ENCODE measurements at places on chromosomes 16 and 17. TPM values are rescaled to one million over a fixed set of nuclear protein-coding genes. Genes with fewer than 3 reads are reported as not detected.
A peak's percentile ranks its signal among the peaks of the same experiment; 100 is the strongest.

DNA sequence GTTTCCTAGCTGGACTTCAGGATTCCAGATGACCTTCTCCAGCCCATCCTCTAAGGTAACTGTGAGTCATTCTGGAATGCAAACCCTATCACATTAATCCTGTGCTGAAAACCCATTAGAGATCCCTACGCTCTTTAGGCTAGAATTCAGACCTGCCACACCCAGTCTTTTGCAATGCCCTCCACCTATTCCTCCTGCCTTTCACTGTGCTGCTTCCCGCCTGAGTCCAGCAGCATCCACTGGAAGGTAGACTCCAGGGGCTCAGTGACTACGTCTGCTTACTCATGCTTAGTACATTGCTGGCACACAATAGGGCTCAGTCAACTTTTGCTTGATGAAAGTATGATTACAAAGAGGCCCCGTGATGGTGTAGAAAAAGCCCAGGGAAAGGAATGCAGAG is 121.1 kb downstream of the SPACA3 start:
- ATAC-seq, result peak; percentile 51

GRCh38 chr17:46901291-46901690 is 21.7 kb upstream of the GOSR2 start:
- no peak for ATAC-seq

DNA sequence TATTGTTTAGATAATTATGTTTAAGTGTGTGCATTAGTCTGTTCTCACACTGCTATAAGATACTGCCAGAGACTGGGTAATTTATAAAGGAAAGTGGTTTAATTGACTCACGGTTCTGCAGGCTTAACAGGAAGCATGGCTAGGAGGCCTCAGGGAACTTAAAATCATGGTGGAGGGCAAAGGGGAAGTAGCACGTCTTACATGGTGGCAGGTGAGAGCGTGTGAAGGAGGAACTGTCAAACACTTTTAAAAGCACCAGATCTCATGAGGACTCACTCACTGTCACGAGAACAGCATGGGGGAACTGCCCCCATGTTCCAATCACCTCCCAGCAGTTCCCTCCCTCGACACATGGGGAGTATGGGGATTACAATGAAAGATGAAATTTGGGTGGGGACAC is 203.5 kb upstream of the GOT2 start:
- ATAC-seq, result no peak

DNA sequence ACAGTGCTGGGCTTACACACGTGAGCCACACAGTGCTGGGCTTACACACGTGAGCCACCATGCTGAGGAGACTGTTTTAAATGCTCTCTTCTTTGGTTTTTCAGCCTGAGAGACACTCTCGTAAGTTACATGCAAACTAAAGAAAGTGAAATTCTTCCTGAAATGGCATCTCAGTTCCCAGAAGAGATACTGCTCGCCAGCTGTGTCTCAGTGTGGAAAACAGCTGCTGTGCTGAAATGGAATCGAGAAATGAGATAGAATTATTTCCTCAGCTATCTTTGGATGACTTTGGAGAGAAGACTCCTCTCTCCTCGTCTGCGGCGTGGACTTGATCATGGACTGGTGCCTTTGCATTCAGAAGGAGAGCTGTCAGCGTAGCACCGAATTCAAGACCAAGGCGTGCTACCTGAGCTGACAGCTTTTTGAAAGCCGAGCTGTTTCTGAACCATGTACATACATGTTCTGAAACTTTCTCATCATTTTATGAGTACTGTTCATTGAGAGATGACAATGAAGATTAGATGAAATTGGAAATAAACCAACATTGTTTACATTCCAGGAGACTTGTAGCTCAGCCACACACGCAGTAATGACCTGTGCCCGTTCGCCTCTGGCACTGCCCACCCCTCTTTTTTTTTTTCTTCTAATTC is 21.6 kb upstream of the ENDOV start:
- no peak for ATAC-seq

- no peak for ATAC-seq
Measured at GRCh38 chr17:77329741-77330531, 189.2 kb downstream of the SEC14L1 start.

- no peak for ATAC-seq
Measured at GRCh38 chr17:74151551-74152315, 51.7 kb upstream of the RPL38 start.

DNA sequence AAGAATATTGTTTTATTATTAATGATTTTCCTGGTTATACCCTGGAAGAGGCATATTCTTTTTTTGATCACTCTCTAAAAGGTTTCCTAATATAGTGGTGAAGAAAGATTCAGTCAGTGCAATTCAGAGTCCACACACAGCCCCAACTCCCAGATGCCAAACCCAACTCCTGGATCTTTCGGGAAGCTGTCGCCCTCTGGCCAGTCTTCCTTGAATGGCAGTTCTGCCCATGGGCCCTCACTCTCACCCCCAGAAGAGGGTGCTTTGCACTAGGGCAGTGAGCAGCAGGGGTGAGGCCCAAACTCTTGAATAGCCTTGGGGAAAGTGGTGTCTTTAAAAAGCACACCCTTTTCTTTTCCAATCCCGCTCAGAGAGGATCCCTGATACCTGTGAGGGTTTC is 11.0 kb downstream of the KRT32 start:
- no peak for ATAC-seq

DNA sequence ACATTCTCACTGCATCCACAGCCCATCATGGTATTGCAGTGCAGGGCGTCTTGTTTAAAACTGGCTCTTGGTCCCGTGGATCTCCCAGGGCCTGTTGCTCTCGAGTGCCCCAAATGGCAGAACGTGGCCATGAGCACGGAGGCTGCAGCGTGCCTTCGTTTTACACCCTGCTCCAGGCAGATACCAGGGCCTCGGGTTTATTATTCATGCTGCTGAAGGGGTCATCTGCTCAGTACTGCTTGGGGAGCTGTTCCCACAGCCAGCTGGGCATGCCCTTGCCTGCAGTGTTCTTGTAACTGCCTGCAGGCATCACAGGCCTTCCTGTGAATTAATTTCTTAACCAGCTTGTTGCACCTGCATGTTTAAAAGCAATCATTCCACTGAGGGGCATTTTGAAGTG is 129.7 kb upstream of the CHMP6 start:
- ATAC-seq, result peak; percentile 28

DNA sequence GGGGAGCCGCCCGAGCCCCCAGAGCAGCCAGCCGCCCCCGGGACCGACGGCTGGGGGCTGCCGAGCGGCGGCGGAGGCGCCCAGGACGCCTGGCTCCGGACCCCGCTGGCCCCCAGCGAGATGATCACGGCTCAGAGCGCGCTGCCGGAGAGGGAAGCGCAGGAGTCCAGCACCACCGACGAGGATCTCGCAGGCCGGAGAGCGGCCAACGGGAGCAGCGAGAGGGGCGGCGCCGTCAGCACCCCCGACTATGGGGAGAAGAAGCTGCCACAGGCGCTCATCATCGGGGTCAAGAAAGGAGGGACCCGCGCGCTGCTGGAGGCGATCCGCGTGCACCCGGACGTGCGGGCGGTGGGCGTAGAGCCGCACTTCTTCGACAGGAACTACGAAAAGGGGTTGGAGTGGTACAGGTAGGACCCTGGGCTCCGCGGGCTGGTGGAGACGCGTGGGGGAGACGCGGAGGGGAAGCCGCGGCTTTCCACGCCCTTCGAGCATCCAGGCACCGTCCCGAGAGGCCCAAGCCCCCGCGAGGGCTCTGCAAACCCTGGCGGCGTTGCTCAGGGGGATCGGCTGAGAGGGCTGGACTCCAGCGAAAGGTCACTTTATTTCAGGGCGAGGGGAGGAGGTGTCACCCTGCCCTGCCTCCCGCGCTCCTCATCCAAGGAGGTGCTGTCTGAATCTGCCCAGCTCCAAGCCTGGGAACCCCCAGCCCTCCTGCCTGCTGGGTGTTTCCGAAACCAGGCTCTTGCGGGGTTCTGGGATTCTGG is 1.2 kb downstream of the HS3ST4 start:
- no peak for ATAC-seq

- no peak for ATAC-seq
Measured at GRCh38 chr17:76940738-76941350, 72.6 kb downstream of the MGAT5B start.

DNA sequence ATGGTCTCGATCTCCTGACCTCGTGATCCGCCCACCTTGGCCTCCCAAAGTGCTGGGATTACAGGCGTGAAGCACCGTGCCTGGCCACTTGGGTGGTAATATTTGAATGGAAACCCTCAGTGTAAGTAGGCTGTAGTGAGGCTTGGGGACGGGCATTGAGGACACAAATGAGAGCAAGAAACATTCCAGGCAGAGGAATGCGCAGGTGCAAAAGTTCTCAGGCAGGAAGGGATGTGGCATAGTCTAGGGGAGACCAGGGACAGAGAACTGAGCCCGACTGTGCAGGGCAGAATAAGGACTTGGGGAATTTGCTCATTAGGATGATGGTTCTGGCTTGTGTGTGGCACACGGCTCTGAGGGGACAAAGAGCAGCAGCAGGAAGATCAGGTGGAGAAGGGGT is 54.8 kb downstream of the GRB2 start:
- no peak for ATAC-seq

- ATAC-seq, result no peak
Measured at GRCh38 chr16:28845293-28845692, 855 bp downstream of the TUFM start.

TUFM gene
- total RNA-seq, result 91.8 TPM

OVCA2 gene
- 40.3 TPM for total RNA-seq

DNA sequence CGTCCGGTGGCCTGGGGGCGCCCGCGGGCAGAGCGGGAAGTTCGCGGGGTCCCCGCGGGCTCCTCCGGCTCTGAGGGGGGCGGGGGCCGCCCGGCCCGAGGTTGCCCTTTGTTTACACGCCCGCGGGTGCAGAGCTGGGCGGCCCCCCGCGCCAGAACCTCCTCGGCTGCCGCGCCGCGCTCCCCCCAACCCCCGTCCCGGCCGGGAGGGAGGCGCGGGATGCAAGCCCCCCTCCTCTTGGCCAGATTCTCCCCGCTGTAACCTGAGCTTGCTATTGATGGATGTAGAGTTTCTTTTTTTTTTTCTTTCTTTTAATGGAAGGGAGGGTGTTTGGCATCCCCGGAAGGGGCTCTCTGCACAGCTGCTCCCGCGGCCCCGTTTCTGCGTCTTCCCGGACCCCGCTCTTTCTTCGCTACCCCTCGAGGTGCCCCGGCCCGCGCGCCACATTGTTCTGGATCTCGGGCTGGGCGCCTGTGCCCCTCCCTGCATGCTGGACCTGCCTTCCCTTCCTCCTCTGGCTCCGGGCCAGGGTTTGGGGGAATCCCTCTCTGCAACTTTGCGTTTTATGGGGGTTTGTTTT is 646 bp downstream of the CBX2 start:
- no peak for ATAC-seq

GRCh38 chr17:27809555-27809954 is 9.2 kb upstream of the NOS2 start:
- no peak for ATAC-seq

DNA sequence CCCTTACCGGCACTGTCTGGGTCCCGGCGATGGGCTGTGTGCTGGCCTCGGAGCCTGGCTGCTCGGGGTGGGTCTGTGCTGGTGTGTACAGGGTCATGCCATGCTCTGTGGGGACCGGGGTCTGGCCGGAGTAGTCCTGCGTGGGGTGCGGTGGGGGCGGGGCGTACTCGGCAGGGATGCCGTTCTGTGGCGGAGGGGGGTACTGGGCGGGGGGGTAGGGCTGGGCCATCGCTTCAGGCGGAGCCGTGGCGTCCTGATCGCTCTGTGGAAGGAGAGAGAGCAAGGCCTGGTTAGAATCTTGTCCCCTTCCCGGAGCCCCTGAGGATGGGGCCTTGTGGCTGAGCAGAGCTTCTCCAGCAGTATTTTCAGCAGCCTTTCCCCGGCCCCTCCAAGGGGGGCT is 40.9 kb downstream of the ENGASE start:
- no peak for ATAC-seq

DNA sequence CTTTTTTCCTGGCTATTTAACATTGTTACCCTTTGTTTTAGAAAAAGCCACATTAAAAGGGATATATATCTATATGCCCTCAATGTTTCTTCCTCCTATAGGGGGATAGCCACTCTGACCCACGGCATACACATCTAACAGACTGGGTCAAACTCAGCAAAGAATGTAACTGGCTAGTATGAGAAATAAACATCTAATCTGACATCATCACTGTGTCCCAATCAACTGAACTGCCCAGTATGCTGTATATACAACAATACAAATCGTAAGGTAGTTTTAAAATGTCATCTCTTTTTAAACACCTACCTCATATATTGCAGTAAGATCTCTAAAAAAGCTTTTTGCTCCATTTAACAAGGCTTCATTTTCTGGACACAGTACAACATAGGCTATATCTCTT is 39.9 kb upstream of the INTS2 start:
- ATAC-seq, result no peak

GRCh38 chr17:79325709-79326430 is 251.2 kb downstream of the ENGASE start:
- no peak for ATAC-seq

- ATAC-seq, result no peak
Measured at GRCh38 chr17:33016920-33017319, 25.3 kb downstream of the SPACA3 start.

GRCh38 chr16:12999368-12999767 is 98.0 kb downstream of the SHISA9 start:
- ATAC-seq, result no peak

DNA sequence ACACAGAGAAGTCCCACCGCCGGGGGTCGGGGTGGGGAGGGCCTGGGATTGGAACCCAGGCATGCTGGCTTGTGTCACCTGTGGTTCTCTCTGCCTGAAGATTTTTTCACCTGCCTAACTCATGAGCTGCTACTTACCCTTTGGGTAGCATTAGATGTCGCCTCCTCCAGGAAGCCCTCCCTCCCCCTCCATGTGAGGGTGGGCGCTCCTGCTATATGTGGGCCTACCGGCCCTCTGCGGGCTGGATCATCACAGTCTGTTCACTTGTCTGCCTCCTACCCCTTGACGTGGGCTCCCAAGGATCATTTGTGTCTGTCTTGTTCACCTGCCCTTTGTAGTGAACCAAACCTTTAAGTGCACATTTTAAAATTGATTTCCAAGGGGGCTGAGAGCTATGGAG is 106.8 kb downstream of the SEC14L1 start:
- ATAC-seq, result no peak

ZP2 gene
- not detected for total RNA-seq

- no peak for ATAC-seq
Measured at GRCh38 chr17:68260051-68260762, 12.4 kb downstream of the AMZ2 start.

SPNS3 gene
- not detected for total RNA-seq

GRCh38 chr16:88758227-88758943 is 26.6 kb downstream of the PIEZO1 start:
- ATAC-seq, result no peak

HOXB1 gene
- not detected for total RNA-seq

TAX1BP3 gene
- 118 TPM for total RNA-seq

HEATR9 gene
- not detected for total RNA-seq

- ATAC-seq, result peak; percentile 48
Measured at GRCh38 chr17:71115669-71115972, 946.3 kb downstream of the KCNJ2 start.

ZFP3 gene
- 8.1 TPM for total RNA-seq

GRCh38 chr16:17887963-17888362 is 417.2 kb upstream of the XYLT1 start:
- no peak for ATAC-seq

GRCh38 chr16:23941025-23941424 is 105.2 kb downstream of the PRKCB start:
- ATAC-seq, result no peak

GRCh38 chr17:45050481-45051059 is 862 bp downstream of the DCAKD start:
- ATAC-seq, result no peak

Data from gastroesophageal sphincter (tissue), 4 donors.